Neuronal stem cell (in vitro differentiated cells): ENCODE measurements at places on chromosomes 5 and 9.

DNA sequence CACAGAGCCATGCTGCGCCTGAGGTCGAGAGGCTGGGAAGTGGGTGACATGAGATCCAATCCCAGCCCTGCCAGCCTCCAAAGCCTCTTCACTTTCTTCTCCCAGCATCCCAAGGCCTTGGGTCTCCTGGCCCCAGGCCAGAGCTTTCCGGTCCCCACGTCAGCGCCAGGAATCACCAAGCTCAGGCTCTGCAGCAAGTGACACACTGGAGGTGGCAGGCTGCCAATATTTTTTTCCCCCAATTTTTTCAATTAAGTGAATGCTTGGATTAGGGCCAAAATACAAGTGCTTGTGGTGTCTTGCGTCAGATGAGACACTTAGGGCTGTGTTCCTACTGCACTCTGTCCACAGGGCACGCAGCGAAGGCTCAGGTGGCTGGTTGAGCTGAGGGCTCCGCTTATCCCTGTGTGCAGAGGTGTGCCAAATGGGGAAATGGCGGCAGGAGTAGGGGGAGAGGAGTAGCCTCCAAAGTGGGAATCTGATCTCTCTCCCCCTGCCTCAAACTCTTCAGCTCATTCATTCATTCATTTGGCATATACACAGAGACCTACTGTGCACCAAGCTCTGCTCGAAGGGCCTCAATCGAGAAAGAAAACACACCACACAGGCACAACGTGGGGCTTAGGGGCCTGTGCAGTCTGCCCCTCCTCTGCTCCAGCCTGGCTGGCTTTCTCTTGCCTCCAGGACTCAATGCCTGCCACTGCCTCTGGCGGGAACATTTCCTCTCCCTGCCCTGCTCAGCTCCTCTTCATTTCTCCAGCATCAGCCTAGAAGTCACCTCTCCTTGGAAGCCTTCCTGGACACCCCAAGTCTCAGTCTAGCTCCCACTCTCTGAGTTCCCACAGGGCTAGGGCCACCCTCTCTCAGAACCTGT lies 16.6 kb downstream of the SH3PXD2B start:
- DNase-seq = no peak

- DNase-seq = no peak
These were observed 280.0 kb downstream of the HINT1 start for GRCh38 chr5:130885027-130885426.

GRCh38 chr9:75147638-75148037 lies 59.3 kb downstream of the OSTF1 start:
- DNase-seq = no peak

- DNase-seq = no peak
These were observed 9.0 kb downstream of the RASA1 start for GRCh38 chr5:87276655-87277054.

GRCh38 chr5:602466-603035 lies 9.6 kb upstream of the CEP72 start:
- no peak for DNase-seq

- DNase-seq = no peak
These were observed 19.9 kb downstream of the MED10 start for GRCh38 chr5:6358434-6358820.

- peak; percentile 88 for DNase-seq
These were observed 572 bp upstream of the MAN2A1 start for GRCh38 chr5:109688970-109689739.

GRCh38 chr5:131661933-131662332 lies 26.9 kb upstream of the RAPGEF6 start:
- no peak for DNase-seq

DNA sequence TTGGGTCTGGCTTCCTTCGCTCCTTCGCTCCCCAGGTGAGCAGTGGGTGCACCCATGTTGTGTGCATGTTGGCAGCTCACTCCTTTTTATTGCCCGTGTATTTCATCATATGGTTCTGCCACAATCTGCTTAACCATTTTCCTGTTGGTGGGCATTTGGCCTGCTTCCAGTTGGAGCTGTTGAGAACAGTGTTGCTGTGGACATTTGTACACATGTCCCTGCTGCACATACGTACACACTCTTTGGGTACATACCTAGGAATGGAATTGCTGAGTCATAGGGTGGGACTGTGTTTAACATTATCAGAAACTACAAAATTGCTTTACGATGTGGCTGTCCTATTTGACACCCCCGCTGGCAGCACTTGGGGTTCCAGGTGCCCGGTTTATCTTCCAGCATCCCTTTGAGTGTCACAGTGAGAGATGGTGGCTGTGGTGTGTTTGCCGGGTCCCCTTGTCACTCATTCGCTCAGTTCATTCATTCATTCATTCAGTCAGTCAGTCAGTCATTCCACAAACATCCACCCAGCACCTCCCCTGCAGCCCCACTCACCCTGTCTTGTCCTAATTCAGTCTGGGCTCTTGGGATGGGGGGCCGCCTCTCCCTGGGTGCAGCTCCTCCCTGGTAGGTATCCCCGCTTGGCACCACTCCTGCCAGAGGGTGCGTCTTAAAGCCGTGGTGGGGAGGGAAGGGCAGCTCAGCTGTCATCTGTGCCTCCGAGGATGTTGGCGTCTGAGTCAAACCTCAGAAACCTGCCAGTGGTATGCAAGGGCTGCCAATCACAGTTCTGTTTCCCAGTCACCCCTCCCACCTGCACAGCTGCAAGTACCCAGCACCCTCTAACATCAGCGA lies 7.9 kb upstream of the FIBCD1 start:
- no peak for DNase-seq

- no peak for DNase-seq
These were observed 263.5 kb upstream of the SEMA6A start for GRCh38 chr5:116838011-116838536.

DNA sequence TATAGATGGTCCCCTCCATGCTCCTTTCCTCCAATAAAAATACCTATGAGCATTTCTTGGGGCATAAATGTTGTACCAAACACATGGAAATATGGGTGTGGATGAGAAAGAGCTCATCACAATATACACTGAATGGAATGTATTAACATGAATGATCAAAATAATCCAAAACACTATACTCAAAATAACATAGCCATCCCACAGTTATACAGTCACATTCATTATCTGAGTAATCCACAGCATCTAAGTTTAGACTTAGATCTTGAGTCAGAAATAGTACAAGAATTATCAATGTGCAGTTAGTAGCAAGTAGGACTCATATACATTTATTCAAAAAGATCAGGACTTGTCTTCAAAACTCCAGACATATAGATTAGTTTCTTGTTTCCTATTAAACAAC lies 175.2 kb upstream of the NREP start:
- no peak for DNase-seq

GRCh38 chr9:83307066-83307724 lies 231.0 kb downstream of the FRMD3 start:
- no peak for DNase-seq

DNA sequence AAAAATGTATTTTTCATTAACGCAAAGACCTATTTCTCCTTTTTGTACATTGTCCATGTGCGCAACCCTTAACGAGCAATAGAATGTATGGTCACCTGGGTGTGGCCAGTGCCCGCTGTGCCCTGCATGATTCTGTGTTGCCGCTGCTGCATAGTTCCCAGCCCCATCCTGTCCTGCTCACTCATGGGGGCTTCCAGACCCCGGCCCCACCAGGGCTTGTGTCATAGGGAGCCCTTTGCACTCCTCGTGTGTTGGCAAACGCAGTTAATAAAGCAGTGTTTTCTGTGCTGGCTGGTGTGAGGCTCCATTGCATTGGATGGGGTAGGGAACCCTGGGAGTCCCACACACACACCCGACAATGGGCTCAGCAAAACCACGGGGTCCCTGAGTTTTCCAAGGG lies 49.7 kb downstream of the SAR1B start:
- no peak for DNase-seq

DNA sequence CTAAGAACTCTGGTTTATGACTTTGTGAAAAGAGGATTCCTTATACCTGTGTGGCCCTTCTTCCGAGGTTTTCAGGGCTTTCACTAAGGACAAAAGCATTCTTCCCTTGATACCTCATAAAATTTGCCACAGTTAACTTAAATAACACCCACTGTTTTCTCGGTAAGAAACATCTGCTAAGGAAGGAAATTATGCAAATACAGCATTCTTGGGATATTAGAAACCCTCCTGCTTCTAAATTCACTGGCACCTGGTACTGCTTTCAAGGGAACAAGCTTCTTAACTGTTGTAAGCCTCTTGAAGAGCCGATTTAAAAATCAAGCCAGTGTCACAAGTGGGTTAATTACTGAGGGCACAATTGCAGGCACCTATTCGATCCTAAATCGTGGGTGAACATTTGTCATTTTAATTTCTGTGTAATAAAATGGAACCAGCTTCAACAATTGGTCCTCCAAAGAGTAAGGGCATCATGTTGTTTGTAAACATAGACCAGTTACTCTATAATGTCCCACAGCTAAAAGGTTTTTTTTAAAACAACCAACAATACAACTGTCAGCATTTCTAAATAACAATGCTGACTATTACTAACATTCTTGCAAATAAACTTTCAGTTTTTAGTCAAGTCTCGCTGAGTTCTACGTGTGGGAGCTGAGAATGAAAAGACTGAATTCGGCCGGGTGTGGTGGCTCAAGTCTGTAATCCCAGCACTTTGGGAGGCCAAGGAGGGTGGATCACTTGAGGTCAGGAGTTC lies 26.6 kb downstream of the AK3 start:
- no peak for DNase-seq

- DNase-seq = no peak
These were observed 1156.8 kb upstream of the SEMA6A start for GRCh38 chr5:117731446-117731845.

- DNase-seq = peak; percentile 17
These were observed 795 bp downstream of the NDUFAF2 start for GRCh38 chr5:60945813-60946187.

- no peak for DNase-seq
These were observed 59.9 kb downstream of the EFNA5 start for GRCh38 chr5:107610798-107611197.

DNA sequence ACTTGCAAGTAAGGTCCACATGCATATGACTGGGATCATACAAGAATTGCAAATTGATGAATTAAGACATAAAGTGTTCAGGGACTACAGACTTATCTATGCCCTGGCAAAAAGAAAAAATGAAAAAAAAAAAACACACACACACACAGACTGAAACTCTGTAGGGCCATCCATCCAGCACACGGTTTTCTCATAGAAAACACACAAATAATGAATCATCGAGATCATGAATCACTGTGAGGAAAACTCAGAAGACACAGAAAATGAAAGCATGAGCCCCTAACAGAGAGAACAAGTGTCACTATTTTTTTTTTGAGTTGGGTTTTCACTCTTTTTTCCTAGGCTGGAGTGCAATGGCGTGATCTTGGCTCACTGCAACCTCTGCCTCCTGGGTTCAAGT lies 185.2 kb downstream of the IRX2 start:
- DNase-seq = no peak

DNA sequence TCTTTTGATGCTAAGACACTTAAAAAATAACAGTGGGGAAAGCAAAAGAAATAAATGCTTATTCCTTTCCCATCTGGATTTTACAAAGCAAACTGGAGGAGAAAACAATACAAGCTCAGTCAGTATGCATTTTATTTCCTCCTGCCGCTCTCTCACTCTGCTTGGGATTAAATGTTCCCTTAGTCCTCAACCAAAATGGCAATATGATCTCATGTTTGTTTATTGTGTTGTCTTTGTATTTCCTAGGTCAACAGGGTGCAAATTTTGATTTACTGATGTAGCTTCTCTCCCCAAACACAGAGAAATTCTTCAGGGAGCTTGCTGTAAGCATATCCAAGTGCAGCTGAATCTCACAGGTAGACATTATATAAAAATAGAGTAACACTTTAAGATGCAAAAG lies 92.1 kb upstream of the ERBIN start:
- no peak for DNase-seq

GRCh38 chr5:110588286-110588980 lies 138.0 kb downstream of the TMEM232 start:
- no peak for DNase-seq

GRCh38 chr5:157570531-157571200 lies 4.9 kb downstream of the ADAM19 start:
- no peak for DNase-seq

GRCh38 chr9:129416821-129417539 lies 203.9 kb downstream of the C9orf50 start:
- no peak for DNase-seq
